ENCODE measurements at places on chromosomes 6 and 20. TPM values are rescaled to one million over a fixed set of nuclear protein-coding genes. Genes with fewer than 3 reads are reported as not detected.

Gene SRF
- polyA plus RNA-seq, result 29.5 TPM

- H3K36me3 ChIP-seq, result no peaks in the 10 kb centered on the region
- H3K27ac ChIP-seq, result peak overlapping the region; percentile 91
- peak; percentile 80 for DNase-seq
- H3K27me3 ChIP-seq, result no peaks in the 10 kb centered on the region
- peak overlapping the region; percentile 55 for H3K4me3 ChIP-seq
Observed at GRCh38 chr6:106098383-106099234, 12.5 kb downstream of the PRDM1 start.

Gene EDN3
- polyA plus RNA-seq, result not detected

Gene SLC22A1
- polyA plus RNA-seq, result 0.07 TPM

DNA sequence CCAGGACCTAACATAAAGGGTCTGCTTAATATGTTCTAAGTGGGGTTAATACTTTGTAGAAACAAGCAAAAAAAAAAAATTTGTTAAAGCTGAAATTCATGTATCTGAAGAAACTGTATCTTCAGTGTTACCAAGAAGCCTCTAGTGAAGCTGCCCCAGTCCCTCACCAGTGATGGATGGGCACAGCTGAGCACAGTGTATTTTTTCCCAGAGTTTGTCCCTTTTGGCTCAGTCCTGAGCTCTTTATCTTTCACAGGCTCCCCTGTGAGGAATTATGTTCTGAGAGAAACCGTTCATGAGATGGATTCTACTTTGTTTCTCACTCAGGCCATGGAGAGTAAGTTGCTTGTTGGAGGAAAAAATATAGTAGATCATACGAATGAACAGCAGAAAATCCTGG, 38.4 kb downstream of the KIF3B start:
- H3K27me3 ChIP-seq, result no peaks in the 10 kb centered on the region
- no peak overlapping the region for H3K4me3 ChIP-seq
- no peak for DNase-seq
- no peaks in the 10 kb centered on the region for H3K4me1 ChIP-seq
- H3K36me3 ChIP-seq, result peaks cover 2% of the 10 kb centered on the region

Gene FILIP1
- polyA plus RNA-seq, result 0.76 TPM

Measured in fibroblast of lung (primary cell).